ENCODE measurements at places on chromosomes 6 and 20.

DNA sequence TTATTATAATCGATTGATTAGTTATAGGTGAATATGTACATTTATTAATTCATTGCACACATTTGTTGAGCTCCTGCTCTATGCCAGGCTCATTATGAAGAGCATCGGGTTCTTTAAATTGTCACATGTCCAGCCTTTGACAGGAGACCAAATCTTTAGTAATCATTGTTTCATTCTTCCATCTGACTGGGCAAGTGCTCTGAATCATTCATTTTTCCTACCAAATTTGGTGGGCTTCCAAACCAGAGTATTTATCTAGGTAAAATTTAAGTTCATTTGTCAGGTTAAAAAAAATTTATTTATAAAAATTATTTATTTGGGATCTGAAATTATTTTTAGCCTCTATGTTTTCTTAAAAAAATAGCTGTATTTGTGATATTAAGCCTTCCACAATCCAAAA lies 404.9 kb upstream of the MMS22L start:
- DNase-seq, result no peak

DNA sequence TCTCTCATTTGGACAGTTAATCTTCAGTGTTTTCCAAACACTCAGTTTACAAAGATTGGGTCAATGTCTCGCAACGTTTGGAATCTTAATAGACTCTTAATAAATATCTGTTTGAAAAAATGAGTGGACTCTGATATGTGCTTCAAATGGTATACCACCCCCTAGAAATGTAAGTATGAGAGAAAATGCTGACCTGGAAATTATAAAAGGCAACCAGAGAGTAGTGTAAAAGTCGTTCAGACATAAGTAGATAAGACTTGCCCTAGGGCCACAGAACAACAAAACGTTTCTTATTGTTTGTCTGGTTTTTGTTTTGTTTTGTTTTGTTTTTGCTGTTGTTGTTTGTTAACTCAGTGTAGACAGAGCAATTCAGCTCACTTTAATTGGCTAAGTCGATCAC lies 97.4 kb upstream of the SPTLC3 start:
- no peak for DNase-seq

DNA sequence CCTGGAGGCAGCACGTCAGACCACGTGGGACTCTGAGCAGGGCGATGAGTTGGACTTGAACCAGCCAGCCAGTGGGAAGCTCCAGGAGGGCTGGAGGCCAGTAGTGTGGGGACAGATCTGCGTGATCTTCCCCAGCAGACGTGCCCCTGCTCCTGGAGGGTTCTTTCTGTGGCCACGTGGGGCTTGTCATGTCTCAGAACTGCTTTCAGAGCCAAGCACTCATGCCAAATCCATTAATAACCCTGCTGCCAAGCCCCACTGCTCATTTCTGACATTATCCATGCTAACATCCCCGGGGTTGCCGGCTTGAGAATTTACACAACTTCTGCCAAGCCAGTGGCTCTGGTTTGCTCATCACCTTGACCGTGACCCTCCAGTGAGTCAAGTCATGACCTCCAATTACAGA lies 38.3 kb downstream of the SIRPA start:
- DNase-seq, result no peak

DNA sequence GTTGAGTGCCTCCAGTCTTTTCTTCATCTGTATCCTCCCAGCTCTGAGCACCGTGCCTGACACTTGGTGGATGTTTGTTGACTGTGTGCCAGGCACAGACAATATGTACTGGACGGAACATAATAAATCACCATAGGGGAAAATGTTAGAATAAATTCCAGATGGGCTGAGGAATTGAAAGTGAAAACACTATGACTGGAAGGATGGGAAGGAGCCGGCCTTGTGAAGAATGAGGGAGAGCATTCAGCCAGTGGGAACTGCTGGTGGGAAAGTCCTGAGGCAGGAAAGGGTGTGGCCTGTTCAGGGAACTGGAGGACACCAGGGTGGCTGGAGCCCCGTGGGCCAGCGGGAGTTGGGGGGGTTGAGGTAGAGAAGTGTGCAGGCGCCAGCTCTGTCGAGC lies 75.4 kb downstream of the MTHFD1L start:
- DNase-seq, result no peak

DNA sequence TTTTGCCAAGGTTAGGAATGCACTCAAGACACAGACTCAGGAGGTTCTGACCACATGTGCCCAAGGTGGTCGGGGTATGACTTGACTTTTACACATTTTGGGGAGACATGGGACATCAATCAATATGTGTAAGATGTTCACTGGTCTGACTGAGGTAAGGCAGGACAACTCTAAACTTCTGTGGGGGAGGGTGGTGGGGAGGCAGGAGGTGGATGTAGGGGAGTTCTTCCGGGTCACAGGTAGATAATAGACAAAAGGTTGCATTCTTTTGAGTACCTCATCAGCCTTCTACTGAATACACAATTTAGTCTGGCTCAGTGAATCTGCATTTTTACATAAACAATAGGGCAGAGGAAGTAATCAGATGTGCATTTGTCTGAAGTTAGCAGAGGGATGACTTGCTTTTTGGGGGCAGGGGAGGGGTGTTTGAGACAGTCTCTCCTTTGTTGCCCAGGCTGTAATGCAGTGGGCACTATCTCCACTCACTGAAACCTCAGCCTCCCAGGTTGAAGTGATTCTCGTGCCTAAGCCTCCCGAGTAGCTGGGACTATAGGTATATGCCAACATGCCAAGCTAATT lies 10.9 kb downstream of the ECHDC1 start:
- no peak for DNase-seq

GRCh38 chr6:157953580-157954091 lies 28.0 kb upstream of the SYNJ2 start:
- DNase-seq, result no peak

GRCh38 chr6:2222275-2222842 lies 23.0 kb downstream of the GMDS start:
- no peak for DNase-seq

DNA sequence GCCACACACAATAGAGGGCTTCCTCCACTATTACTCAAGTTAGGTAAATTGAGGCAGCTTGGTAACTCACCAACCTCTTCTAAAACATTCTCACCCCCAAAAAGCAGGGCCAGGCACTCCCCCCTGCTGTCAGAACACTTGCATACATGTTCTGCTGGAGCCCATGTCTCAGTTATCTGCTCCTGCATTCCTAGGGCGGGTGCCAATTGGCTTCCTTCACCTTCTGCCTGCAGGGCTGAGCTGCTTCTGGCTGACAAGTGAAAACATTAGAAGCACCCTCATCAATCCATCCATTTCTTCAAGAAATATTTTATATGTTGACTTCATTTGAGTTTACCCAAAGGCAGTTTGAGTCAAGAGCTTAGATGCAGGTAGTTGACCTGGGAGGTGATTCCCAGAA lies 4.5 kb upstream of the ENTPD6 start:
- DNase-seq, result no peak

DNA sequence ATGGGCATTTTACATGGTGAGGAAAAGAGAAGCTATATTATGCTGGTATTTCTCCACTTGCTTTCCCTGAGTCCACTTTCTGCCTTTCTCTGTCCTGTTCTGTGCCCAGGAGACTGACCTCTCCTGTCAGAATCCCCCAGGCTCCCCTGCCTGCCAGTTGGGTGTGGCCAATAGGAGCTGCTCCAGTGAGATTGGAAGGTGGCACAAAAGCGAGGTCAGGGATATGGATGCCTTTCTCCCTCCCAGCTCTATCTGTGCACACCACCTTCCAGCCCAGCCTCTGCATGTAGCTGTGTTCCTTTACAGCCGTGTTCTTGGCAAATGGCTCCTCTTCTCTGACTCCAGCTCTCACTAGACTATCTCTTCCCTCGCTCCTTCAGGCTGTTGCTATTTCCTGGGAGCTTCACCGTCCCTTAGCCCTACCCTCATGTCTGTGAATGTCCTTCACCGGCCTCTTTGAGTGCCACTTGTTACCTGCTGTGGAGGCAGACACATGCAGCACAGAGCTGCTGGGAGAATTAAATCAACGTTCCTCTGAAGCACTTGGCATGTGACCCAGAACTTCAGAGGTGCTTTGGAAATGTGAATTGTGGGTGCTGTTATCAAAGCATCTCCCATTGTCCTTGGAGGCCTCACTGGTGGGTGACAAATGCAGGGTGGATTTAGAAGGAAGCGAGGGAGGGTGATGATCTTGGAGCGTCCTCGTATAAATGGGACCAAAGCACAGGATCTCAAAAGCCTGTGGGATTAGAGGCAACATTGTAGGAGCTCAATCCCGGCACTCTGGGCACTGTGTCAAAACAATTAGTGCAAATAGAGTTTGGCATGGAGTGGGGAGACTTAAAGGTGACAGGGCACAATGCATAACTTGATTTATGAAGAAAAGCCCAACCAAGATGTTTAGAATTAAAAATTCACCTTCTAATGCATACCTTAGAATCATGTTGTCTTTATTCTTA lies 28.9 kb upstream of the RALGAPA2 start:
- DNase-seq, result no peak

GRCh38 chr6:7124636-7125035 lies 16.9 kb downstream of the RREB1 start:
- DNase-seq, result no peak

GRCh38 chr6:114144887-114145851 lies 174.2 kb upstream of the HDAC2 start:
- DNase-seq, result no peak

DNA sequence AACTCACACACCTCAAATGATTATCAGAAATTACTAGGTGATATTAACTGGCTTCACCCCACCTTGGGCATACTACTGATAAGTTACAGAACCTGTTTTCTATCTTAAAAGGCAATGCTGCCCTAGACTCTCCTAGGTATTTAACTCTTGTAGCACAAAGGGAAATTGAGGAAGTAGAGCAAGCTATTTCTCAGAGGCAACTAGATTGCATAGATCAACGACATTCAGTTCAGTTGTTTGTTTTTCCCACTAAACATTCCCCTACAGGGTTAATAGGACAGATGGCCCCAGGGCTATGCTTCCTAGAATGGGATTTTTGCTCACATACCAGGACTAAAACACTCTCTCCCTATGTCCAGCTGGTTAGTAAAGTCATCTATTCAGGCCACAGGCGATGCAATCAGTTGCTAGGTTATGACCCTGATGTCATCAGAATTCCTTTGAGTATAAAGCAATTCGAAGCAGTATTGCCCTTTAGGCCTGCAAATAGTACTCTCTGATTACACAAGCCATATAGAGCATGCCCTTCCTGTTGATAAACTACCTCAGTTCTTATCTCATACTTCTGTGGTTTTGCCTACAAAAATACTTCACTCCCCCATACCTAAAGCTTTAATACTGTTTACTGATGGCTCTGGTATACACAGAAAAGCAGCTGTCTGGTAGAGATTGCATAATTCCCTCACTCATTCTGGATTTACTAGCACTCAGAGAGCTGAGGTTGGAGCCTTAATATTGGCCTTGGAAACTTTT lies 67.4 kb upstream of the ASCC3 start:
- DNase-seq, result no peak

DNA sequence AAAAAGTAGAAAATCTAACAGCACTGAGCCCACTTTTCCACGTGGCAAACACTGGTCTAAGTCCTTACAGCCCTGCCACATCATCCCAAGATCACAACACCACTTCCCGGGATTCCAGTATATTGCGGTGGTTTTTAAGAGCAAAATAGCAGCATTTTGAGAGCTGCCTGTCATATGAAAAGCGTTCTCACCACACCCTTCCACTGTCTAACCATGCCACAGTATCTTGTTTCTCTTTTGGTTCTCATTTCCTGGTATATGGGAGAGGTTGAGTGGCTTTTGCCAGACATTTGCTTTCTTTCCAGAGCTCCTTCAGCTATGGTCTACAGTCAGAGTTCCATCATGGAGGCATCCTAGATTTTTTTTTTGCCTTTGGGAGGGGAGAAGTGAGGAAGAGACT lies 243.0 kb downstream of the TSHZ2 start:
- no peak for DNase-seq

DNA sequence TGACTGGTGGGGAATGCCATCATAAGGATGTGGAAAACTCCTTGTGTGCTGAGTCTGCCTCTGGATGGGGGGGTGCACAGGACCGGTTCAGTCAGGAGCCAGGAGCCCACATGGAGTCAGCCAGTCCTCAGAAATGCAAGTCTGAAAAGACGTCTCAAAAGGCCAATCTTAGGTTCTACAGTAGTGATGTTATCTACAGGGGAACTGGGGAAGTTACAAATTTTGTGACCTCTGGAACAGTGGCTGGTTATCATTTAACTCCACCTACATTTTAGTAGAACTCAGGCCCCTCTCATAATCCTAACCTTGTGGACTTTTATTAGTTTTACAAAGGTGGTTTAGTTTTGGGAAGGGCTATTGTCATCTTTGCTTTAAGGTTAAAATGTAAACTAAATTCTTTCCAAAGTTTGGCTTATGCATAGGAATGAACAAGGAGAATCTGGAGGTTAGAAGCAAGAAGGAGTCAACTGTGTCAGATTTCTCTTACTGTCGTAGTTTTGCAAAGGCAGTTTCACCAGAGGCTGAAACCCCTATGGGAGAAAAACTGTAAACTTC lies 13.7 kb upstream of the TBC1D22B start:
- DNase-seq, result no peak

DNA sequence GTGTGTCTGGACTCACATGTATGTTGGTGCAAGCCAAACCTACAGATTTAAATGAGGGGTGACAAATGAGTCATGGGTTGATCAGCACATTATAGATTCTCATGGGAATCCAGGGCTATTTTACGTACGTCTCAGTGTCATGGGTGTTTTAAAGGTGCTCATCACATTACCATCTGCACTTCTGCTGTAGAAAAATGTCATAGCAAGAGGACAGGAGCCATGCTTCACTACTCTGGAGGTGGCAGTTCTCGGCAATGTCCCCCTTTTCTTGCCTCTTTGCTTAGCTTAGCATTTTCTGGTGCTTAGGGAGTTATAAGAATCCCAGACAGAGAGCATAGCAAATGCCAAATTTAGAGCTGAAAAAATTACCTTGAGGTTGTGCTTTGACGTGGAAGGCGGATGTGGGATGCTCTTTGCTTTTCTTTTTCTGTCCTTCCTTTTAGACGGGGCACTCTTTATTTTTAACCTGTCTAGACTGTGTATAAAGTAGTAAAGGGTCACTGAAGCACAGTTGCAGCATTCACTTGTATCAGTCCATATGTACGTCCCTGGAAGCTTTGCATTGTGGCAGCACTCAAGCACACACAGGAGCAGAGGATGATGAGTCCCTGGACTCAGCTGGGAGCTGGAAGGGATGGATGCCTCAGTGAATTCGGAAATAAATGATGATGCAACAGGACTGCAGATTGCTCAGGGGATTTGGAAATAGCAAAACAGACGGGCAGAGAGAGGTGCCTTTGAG lies 139.7 kb downstream of the SYNDIG1 start:
- DNase-seq, result no peak

DNA sequence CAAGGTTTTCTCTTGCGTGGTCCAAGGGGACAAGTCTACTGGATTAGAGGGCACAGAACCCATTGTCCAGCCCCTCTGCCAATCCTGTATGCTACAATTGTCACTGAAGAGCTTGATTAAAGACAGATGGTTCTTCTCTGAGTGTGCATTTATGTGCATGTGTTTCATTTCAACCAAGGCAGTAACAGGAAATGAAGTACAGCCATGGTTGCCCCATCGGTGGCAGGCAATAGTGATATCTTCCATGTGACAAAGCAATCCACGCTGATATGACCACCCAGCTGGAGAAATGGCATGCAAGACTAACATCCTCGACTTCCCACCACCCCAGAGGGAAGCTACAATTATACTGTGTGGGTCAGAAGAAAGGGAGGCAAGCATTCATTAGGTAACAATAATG lies 85.5 kb downstream of the UNC5CL start:
- no peak for DNase-seq
